Spinal cord (tissue), 10 donors: ENCODE measurements at places on chromosomes 12 and 14.
A peak's percentile ranks its signal among the peaks of the same experiment; 100 is the strongest.

GRCh38 chr12:83473408-83474095, 786.8 kb downstream of the TMTC2 start:
- DNase-seq, result no peak

DNA sequence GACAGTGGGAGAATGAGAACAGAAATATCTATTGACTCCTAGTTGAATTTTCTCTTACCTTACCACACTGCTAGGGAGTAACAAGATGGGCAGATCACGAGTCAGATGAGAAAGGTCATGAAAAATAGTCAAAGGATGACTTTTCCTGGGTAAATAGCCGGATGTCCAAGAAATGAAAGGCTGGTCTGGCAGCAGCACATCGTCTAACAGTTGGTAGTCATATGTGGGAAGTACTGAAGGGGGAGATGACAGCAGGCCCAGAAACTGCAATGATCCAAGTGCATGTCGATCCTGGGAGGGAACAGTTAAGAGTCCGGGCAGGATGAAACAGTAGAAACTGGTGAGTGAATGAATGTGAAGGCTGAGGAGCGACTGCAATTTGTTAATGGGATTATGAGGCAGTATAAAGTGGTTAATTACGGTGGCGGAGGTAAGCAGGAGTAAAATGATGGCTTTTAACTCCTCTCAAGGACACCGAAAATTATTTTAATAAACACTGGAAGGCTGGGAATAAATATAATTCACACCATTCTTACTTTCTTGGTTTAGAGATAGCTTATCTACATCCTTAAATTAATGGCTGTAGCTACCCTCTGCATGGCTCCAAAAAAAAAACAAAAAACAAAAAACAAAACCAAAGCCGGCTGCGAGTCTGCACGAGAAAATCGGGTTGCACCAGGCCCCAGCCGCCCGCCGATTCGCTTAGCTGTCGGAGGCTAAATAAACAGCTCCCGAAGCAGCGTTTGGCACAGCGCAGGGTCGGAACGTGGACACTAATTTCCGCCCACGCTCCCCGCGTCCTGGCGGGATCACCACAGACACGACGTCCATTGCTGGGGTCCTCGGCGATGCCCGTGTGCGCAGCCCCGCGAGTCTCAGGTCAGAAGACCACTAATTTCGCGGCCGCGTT, 1.0 kb upstream of the ERC1 start:
- peak; percentile 20 for DNase-seq

GRCh38 chr12:53031616-53032015, 18.2 kb upstream of the TNS2 start:
- DNase-seq, result no peak

GRCh38 chr14:80419345-80419744, 208.0 kb upstream of the DIO2 start:
- no peak for DNase-seq

GRCh38 chr12:82781309-82781997, 94.7 kb downstream of the TMTC2 start:
- no peak for DNase-seq

DNA sequence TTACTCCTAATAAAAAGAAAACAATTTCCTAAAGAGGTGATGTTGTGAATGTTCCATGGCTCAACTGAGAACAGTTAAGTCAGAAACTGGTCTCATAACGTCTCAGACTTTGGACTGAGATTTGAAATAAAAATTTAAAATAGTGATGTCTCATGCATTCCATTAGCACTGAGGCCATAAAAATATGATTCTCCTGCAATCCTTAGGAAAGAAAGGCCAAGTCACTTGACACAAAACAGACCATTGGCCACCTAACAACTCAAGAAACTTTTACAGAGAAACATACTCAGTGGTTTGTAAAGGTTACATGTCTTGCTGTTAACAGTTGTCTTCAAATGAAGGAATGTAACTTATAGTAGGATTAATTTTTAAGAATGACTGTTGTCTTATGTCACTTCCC, 58.1 kb downstream of the STAB2 start:
- DNase-seq, result no peak

DNA sequence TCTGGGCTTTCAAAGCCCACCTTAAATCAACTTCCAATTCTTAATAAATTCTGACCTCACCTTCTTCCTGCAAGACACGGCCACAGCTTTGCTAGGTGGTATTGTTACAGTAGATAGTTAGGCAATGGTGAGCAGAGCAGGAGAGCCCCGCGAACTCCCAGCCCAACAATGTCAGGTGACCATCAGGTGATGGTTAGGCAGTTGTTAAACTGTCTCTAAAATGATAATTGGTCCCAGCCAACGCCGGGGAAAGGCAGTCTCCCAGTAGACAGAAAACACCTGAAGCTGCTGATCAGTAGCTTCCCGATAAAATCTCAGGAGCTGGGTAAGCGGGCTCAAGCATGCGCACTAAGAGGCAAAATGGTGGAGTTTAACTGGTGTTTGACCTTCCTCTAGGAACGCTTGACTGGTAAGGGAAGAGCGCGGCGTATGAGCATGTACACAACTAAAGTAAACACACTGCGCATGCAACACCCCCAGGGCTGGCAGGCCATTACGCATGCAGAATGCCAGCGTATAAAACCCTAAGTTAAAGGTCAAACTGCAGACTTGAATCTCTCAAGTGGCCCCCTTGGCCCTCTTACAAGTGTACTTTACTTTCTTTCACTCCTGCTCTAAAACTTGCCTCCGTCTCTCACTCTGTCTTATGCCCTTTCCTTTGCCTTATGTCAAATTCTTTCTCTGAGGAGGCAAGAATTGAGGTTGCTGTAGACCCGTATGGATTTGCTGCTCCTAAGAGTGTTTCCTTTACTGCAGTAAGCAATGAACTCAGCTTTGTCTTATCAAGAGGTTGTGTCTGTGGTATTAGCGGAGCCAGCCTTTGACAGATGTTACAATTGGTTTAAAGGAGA, 113.5 kb downstream of the C12orf75 start:
- no peak for DNase-seq

DNA sequence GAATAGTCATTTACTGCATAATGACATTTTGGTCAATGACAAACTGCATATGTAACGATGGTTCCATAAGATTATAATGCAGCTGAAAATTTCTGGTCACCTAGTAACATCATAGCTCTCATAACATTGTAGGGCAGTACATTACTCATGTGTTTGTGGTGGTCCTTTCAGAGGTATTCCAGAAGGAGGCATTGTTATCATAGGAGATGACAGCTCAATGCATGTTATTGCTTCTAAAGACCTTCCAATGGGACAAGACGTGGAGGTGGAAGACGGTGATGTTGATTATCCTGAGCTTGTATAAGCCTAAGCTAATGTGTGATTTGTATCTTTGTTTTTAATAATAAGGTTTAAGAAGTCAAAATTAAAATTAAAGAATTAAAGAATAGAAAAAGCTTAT, 43.8 kb upstream of the TSPAN11 start:
- DNase-seq, result no peak

DNA sequence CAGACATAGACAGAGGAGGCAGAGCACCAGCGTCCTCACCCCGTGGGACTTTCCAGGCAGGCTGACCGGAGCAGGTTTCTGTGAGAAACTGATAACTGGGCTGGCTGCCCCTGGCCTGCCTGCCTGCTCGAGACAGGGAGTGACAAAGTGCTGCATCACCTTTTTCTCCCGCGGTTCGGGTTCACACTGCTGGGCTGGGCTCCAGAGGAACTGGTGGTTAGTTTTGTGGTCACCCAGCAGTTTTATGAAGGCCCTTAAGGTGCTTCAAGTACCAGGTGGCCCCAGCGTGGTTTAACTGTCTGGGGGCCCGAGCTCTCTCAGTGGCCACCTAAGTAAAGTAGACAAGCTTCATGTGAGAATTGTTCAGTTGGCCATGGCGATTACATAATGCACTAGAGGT, 1073.6 kb downstream of the BCL11B start:
- no peak for DNase-seq

DNA sequence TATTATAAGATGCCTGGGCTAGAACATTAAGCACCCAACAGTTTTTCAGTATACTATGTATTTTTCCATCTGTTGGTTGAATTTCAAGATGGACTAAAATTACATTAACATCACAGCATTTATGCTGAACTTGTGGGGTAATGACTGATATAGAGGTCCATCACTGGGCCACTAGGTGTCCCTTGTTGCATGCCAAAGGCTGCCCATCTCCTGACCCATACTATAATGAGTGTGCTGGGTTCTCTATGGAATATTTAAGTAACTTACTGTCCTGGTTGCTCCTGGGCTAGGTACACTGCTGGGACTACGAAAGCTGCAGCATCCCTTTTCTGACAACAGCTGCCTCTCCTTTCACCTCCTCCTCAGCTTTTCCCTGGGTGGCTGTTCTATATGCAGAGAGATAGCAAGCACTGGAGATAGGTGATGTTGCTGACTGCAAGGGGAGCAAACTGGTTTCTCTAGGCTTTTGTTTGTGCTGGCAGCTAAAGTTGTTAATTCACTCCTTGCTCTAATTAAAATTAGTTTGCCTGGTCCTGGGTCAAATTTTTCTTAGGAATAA, 138.6 kb upstream of the TRHDE start:
- DNase-seq, result no peak

- DNase-seq, result no peak
These were observed 47.1 kb upstream of the SLC38A2 start for GRCh38 chr12:46419675-46420074.

DNA sequence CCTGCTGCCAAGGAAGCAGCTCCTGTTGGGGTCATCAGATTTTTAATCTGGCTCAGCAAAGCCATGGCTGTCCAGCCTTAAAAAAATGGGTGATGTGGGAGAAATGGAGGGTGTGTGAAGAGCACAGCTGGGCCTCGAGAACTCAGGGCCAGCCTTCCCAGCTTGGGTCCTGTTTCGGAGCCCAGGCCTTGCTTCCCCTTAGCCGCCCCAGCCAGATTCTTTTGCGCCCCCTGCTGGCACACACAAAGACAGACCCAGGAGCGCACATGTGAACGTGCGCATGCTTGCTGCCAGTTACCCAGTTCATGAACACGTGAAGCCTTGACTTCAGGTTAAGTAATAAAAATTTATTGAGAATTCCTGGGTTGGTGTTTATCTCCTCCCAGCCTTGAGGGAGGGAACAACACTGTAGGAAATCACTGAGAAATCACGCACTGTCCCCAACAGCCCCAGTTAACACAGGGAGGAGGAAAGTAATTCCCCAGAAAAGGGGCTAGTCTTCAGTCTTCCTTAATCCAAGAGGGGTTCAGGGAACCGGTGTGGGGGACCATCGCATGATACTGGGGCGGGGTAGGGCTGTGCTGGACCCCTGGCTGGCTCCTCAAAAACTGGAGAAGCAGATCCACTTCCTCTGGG, 5.3 kb downstream of the PHB2 start:
- DNase-seq, result peak; percentile 40

DNA sequence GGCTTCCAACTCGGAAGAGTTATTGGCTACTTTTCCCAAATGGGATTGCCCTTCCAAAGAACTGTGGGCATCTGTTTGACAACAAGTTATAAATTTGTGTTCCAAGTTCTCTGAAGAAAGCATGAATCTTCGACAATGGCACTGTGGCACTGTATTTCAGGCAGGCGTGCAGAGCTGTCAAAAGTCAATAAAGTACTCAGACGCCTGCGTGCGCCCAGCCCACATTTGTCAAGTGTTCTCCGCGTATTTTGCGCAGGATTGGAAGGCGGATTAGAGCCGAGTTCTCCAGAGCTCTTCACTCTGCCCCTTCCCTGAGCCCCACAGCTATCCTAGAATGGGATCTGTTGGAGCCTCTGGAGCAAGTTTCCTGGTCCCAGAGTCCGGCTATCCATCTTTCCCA, 103.2 kb downstream of the SLC25A47 start:
- DNase-seq, result peak; percentile 69

GRCh38 chr14:29993143-29993542, 65.5 kb upstream of the PRKD1 start:
- DNase-seq, result no peak

GRCh38 chr12:2413301-2413700, 360.5 kb downstream of the CACNA1C start:
- DNase-seq, result no peak

GRCh38 chr12:40298341-40298740, 73.5 kb downstream of the LRRK2 start:
- DNase-seq, result no peak

DNA sequence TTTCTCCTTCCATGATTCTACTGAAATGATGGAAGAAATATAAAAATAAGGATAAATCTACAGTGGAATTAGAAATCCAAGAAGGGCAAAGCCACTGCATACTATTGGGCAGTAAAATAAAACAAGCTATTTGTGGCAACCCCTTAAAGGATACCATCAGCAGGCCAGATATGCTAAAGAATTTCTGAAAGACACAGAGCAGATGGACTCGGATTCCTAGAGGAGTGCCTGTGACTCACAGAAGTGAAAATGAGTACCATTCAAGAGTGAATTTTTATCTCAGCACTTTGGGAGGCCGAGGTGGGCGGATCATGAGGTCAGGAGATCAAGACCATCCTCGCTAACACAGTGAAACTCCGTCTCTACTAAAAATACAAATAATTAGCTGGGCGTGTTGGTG, 318.1 kb downstream of the LRIG3 start:
- DNase-seq, result no peak

DNA sequence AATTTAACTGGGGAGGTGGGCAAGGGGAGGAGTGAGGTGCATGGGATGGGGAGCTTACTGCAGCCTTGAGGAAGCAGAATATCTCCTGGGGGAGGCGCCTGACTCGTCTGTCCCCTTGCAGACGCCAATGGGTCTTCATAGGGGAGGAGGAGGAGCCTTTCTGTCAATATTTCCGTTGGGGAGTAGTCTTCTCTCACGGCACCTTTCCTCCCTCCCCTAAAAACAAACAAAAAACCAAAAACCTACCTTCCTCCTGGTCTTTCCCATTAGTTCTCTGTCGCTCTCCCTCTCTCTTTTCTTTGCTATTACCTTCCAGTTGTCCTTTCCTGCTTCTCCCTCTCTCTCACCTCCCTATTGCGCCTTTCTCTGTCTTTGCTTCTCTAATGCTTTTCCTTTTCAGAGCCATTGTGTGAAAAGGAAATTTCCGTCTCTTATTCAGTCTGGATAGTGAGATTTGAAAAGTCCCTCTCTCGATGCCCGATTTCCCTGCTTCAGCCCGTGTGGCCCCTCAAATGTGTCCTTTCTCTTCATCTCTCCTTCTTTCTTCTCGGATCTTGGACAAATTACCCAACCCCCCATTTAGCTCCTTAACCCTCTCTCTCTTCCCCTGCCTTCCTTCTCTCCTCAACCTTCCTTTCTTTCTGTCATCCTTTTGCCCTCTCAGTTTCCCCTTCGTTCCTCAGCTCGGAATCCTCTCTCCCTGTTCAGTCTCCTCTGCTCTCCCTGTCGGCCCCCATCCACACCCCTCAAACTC, 5.9 kb downstream of the GPR84 start:
- DNase-seq, result no peak

DNA sequence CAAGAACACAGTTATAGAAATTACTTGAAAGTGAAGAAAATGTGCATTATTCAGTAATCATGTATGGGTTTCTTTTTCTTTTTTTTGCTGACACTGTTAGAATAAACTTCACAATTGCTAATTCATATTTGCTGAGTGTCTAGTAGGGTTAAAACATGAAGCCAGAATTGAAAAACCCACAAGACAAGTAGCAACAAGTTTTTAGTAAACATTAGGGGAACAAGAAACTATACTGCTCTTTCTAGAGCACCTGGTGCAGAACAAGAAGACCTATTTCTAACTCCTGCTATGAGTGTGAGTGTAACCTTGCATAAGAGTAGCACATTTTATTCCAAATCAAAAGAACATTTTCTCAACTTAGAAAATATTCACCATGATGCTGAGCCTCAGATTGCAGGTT, 83.2 kb downstream of the ITPR2 start:
- no peak for DNase-seq

- no peak for DNase-seq
These were observed 421.6 kb downstream of the APAF1 start for GRCh38 chr12:99066726-99067125.
